CD4-positive, alpha-beta T cell (primary cell): ENCODE measurements at places on chromosomes 4 and X. TPM values are rescaled to one million over a fixed set of nuclear protein-coding genes. Genes with fewer than 3 reads are reported as not detected.

Gene TSC22D3
- total RNA-seq, result 3,132 TPM

Gene FMR1NB
- not detected for total RNA-seq

Gene ATP2B3
- not detected for total RNA-seq

Gene GABRQ
- not detected for total RNA-seq

Gene UGT2A1
- total RNA-seq, result not detected

Gene RS1
- total RNA-seq, result not detected

Gene L1CAM
- 0.89 TPM for total RNA-seq

Gene TMEM185A
- total RNA-seq, result 7.2 TPM

Gene IL3RA
- total RNA-seq, result 0.49 TPM

Gene XAGE1A
- not detected for total RNA-seq

Gene NXF2
- not detected for total RNA-seq

Gene IL13RA2
- total RNA-seq, result not detected

Gene SUPT20HL2
- not detected for total RNA-seq
